ENCODE measurements at places on chromosomes 7 and 10.

GRCh38 chr10:80167471-80168161, 35.1 kb downstream of the PLAC9 start:
- no peak for DNase-seq

GRCh38 chr10:94193466-94193924, 169.2 kb downstream of the NOC3L start:
- DNase-seq: no peak

- DNase-seq: no peak
These were observed 136.2 kb upstream of the CTTNBP2 start for GRCh38 chr7:118009419-118009818.

- no peak for DNase-seq
These were observed 148.4 kb upstream of the KAT6B start for GRCh38 chr10:74677951-74678350.

DNA sequence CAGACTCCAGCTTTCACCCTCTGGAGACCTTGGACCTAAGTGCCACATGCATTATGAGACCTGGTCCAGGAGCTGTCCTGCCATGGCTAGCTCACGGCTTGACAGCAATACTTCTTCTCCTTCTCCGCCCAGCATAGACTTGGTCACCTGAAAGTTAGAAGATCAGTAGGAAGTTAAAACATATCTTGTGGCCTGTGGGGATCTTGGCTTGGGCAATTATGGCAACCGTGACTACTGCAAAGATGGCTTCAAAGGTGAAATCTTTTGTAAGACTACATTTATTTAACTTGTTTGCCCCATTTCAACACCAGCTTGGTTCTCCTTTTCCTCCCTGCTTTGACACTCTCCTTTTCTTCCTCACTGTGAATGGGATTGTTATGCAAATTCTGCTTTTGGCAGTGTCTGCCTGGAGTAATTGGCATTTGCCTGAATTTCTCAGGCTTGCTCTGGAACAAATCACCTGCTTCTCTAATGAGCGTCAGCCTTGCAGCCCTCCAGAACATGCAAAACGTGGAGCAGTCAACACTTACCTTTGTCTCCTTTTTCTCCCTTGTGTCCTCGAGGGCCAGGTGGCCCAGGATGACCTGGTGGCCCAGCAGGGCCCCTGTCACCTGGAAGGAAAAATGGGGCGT, 53.4 kb downstream of the COL17A1 start:
- DNase-seq: no peak

GRCh38 chr10:7546385-7546967, 120.3 kb downstream of the ITIH5 start:
- no peak for DNase-seq

DNA sequence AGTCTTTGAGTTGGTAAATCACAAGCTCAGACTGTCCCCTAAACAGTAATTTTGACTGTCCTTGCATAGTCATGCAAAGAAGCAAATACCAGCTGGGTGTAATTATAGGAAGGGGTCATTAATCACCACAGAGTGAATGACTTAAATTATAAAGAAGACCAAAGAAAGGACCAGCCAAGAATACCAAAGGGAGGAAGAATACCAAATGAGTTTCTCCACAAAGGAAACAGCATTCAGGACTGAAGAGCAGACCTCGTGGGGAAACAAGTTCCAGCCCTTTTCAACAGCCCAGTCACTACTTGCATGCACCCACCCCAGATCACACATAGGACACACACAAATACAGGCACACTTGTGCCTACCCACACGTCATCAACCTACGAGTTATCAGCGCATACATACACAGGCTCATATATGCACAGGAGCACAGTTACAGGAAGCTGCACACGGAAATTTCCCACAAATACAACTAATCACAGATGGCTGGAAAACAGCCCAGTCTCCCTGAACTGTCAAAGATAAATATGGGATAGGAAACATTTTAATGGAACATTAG, 77.6 kb downstream of the DENND2A start:
- no peak for DNase-seq

- peak; percentile 85 for DNase-seq
These were observed 4.9 kb downstream of the CPA4 start for GRCh38 chr7:130297628-130298543.

- DNase-seq: no peak
These were observed 56.8 kb upstream of the YAE1 start for GRCh38 chr7:39509436-39509835.

DNA sequence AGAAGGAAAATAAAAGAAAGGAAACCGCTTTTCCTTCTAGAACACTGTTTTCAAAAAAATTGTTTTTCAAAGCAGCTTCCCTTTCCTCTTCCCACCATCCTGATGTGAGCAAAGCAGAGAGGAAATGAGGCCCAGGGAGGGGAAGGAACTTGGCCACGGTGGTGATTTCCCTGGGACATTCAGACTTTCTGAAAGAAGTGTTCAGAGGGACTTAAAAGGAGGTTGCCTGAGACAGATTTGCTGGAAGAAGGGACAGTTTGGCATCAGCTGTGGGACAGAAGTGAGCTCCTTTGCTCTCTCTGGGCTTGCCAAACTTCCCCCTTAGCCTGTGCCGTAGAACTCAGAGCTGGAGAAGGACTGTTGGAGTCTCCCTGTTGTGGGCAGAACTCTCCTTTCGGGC, 30.3 kb downstream of the ADCYAP1R1 start:
- DNase-seq: no peak

GRCh38 chr7:72416846-72417245, 4.7 kb upstream of the CALN1 start:
- no peak for DNase-seq

DNA sequence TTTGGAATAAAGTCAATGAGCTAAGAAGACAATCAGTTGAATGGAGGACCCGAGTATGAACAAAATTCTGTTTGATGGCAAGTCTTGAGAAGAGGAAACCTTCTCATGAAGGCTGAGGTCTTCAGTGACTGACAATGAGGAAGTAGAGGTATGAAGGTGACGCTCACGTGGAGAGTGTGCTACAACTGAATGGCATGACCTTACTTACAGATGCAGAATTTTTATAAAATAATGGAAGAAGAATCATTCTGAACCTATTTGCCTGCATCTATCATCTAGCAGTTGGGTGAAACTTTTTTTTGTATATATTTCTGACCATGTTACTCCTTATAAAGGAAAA, 19.4 kb upstream of the SP4 start:
- no peak for DNase-seq
